Activated CD4-positive, alpha-beta T cell treated with anti-CD3 and anti-CD28 coated beads for 24 hours (primary cell): ENCODE measurements at places on chromosomes 6 and 20.

GRCh38 chr20:40970218-40970617 lies 58.4 kb upstream of the TOP1 start:
- no peak for DNase-seq

GRCh38 chr20:12086359-12086758 lies 168.7 kb downstream of the BTBD3 start:
- DNase-seq = no peak

DNA sequence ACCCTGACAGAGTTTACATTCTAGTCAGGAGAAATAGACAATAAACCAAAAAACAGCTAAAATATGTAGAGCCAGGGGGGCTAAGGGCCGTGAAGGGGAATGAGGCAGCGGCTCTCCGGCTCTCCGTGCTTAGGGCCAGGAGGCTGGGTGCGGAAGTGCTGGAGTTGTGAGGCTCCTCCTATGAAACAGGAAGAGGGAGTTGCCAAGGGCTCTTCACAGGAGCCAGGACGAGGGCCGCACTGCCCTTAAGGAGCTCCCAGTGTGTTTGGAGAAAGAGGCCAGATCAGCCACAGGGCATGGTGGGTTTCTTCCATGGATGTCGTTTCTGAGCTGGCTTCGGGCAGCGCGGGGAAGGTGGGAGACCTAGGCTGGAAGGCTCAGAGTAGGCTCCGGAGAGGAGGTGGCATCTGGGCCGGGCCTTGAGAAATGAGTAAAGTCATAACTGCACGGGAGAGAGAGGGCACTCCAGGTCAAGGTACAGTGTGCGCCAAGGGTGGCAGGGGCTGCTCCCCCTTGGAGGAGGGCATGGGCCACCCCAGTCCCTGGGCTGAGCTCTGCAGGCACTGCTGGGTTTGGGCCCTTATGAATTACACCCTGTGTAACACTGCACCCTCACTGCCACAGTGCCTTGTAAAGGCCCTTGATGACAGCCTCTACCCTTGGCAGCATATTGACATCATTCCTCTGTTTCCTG lies 20.8 kb upstream of the MLN start:
- DNase-seq = no peak

GRCh38 chr6:22067671-22068070 lies 229.2 kb downstream of the PRL start:
- DNase-seq = no peak

GRCh38 chr6:16322666-16323312 lies 84.4 kb downstream of the GMPR start:
- DNase-seq = peak; percentile 62

DNA sequence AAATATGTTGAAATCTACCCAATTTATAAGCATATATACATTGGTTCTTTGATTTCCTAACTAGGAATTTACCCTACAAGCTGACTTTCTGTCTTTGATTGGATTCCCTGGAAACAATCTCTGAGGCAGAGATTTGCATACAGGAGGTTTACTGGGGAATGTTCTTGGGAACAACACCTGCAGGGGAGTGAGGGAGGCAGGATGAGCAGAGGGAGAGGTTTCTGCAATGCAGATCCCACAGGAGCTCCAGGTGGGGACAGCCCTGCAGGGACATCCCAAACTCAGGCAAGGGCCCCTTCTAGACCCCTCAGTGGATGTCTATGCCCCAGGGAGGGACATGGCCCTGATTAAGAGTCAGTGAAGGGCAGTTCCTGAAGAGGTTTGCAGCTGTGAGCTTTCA lies 95.2 kb upstream of the CCDC167 start:
- no peak for DNase-seq

GRCh38 chr6:15430186-15430585 lies 184.3 kb downstream of the JARID2 start:
- DNase-seq = no peak

DNA sequence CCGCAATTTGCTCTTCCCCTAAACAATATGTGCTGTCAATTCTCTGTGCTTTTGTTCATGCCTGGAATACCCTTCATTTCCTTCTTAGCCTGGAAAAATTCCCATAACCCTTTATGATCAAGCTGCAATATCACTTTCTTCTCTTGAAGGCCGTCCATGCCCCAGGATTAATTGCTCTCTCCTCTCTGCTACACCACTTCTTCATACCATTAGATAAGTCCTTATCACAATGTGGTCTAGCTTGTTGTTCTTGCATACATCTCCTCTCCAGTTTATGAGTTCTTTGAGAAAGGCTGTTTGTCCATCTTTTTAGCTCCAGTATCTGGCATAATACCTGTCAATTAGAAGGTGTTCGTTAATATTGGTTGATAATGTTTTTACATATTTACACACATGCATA lies 111.2 kb upstream of the SAMD5 start:
- DNase-seq = no peak

GRCh38 chr20:48295445-48295903 lies 510.2 kb upstream of the SULF2 start:
- no peak for DNase-seq

DNA sequence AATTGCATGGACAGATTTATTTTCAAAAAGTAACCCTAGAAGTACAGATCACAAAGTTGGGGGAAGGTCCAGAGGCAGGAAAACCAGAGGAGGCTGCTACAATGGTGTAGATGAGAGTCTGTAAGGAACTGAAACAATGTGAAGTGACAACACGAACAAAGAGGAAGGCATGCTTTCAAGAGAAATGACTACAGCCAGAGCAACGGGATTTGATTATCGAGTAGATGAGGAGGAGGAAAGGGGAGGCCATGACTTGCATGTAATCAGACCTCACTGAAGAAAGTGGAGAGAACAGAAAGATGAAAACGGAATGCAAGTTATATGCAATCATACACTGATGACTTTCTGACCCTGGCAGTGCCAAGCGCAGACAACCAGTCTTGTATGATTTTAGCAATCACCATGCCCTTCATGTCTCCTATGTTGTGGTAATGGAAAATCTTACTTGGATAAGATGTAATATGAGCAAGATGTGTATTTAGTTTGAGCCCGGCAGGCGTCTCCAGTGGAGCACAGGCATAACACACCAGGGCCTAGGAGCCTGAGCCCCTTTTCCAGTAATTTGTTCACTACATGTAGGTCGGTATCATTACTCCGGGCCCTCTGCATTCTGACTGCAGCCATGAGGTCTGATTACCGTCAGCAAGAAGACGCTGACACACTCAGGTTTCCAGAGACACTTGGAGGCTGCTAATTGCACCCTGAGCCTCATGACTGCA lies 34.0 kb upstream of the FAM83C start:
- DNase-seq = no peak

- DNase-seq = no peak
Observed at GRCh38 chr6:101676187-101676586, 282.7 kb downstream of the GRIK2 start.

DNA sequence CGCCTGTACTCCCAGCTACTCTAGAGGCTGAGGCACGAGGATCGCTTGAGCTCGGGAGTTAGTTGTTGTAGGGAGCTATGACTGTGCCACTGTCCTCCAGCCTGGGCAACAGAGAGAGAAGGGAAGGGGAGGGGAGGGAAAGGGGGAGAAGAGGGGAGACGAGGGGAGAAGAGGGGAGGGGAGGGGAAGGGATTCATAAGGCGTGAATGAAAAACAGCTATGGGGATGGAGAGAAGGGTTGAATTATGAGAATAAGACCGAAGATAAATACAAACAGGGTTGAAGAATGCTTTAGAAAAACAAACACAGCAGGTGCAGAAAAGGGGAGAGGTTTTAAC lies 106.0 kb downstream of the TRIM27 start:
- DNase-seq = no peak

GRCh38 chr6:107539409-107539808 lies 49.5 kb downstream of the SOBP start:
- DNase-seq = no peak

- no peak for DNase-seq
Observed at GRCh38 chr6:131597446-131597845, 24.4 kb downstream of the ARG1 start.

DNA sequence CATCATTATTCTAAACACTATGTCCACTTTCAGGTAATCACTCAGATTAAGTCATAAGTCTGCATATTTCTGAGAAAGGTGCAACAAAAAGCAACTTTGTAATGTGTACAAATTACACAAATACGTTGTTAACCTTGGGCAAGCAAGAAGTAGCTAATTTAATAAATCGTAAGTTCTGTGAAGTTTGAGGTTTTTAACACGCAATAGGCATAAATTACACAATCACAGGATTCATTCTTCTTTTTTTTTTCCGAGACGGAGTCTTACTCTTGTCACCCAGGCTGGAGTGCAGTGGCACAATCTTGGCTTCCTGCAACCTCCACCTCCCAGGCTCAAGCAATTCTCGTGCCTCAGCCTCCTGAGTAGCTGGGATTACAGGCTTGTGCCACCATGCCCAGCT lies 57.2 kb upstream of the F13A1 start:
- no peak for DNase-seq
